ENCODE measurements at places on chromosomes 6 and 20.

DNA sequence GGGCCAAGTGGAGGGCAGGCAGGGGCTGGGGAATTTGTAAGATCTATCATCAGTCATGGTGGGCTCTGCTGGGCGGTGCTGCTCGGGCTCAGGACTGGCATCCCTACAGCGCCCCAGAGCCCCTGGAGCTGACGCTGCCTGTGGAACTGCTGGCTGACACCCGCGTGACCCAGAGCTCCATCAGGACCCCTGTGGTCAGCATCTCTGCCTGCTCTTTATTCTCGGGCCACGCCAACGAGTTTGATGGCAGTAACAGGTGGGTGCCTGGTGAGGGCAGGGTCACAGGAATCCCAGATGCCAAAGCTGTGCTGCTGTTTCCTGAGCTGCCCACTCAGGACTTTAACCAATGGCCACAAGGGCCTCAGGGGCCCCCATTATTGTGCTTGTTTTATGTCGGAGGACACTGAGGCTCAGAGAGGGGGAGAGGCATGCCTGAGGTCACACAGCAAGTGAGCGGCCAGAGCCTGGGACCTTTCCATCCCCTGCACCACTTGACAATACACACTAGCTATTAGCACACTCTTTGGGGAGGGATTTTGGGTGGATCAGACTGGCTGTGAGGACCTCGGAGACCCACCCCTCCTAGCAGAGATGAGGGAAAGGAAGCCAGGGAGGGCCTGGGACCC is 6.3 kb downstream of the BPIFB2 start:
- DNase-seq = no peak

DNA sequence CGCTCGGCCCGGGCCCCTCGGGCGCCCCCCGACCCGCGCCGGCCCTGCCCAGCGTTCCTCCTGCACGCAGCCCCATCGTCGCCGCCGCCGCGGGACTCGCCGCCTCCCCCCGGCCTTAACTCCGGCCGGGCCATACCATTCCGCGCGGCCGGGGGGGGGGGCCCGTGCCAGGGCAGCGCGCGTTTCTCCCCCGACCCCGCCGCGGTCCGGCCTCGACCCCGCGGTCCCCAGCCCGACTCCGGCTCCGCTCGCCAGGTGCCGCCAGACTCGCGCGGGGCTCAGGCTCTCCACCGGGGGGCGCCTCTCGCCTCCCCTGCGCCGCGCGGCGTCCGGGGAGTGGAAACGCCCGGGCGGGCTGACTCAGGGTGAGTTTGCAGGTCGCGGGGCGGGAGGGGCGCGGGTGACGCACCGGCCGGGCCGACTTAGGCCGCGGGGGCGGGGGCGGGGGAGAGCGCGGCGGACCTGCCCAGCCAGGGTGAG is at the start of gene SRXN1:
TSS of gene SRXN1 (minus strand) at position 91 of the 480 bp plus-strand sequence. CDS start at position 76, 15 bp downstream.
- DNase-seq = peak; percentile 90

- no peak for DNase-seq
These were observed 98.4 kb upstream of the CARMIL1 start for GRCh38 chr6:25180630-25181349.

DNA sequence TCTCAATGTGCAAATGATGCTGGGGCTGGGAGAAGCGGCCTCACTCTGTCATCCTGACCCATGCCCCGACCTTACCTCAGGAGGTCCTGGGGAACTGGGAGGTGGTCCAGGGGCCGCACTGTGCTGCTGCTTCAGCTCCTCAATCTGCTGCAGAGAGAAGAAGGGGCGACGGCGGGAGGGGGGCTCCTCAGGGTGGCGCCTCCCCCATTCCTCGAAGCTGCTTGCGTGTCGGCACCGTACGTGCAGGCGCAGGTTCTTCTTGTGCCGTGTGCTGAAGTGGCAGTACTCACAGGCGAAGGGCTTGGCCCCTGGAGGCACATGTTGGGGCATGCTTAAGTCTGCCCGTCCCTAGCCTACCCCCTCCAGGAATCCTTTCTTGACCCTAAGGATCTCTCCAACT is 12.9 kb downstream of the ZNF335 start:
- no peak for DNase-seq

- DNase-seq = peak; percentile 44
These were observed 129.9 kb downstream of the CRYBG1 start for GRCh38 chr6:106490436-106490835.

DNA sequence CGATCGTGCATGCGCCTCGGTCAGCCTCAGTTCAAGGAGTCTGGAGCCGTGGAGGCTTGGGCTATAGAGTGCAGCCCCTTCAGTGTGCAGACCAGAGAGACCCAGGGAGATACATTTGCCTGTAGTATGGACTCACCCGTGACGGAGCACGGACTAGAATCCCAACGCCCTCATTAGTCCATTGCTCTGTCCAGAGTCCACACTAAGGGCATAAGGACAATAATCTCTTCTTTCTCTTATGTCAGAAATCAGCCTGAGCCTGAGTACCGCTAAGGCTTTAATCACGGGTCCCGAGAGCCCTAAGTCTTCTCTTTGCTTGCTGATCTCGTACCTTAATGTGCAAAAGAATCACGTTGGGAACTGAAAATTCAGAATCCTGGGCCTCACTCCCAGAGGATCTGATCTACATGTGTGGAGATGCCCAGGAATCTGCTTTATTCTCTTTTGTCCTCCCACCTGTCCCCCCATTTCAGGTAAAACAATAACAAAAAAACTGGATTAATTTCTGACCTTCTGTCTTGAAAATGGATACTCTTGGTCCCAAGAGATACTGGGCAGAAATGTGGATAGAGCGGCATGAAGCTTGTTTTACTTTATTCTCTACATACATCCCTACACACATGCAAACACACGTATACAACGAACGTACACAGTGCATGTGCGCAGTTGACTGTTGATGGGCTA is 671 bp downstream of the BPHL start:
- DNase-seq = peak; percentile 18

DNA sequence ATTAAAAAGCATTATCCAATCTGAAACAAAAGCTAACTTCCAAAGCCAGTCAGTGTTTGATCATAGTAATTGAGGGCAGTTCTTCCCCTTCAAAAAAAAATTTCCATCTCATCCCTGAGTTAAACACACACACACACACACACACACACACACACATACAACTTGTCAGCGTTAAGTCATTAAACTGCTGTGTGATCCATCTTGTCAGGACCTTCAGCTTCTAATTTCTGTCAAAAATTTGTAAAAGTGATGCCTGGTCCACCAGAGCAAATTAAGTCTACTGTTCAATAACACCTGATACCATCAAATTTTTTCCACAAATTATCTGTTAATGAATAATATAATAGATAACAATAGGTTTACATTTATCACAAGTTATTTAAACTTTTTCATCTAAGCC is 198.7 kb downstream of the GPX5 start:
- no peak for DNase-seq

DNA sequence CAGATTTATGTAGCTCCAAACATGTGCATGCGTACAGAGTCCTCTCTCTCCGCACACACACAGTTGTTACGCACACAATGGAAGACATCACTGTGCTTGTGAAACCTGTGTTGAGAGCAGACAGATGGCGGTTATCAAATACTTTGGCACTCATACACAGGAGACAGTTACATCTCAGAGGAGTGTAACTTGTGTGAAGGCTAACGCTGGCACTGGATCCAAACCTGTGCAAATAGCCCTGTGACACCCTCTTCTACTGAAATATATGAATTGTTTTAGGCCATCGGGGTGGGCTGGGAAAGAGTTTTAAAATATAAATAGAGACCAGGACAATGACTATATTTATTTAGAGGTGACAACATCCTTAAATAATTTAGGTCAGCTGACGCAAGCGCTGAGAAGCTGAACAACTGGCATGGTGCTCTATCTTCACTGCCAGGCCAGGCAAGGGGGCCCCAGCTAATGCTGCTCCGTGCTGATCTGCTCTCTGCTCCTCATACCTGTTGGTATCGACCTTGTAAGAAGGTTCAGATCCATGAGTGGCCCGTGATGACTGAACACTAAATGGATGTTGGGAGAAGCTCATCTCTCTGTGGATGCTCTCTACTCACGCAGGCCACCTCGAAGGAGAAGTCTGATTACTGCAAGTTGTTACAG is 69.4 kb downstream of the FOXC1 start:
- DNase-seq = no peak

- no peak for DNase-seq
These were observed 98.2 kb downstream of the CAP2 start for GRCh38 chr6:17491416-17492142.

GRCh38 chr6:26017632-26017966 is 55.0 kb downstream of the TRIM38 start:
- DNase-seq = peak; percentile 91
